ENCODE measurements at places on chromosomes 4 and X.

DNA sequence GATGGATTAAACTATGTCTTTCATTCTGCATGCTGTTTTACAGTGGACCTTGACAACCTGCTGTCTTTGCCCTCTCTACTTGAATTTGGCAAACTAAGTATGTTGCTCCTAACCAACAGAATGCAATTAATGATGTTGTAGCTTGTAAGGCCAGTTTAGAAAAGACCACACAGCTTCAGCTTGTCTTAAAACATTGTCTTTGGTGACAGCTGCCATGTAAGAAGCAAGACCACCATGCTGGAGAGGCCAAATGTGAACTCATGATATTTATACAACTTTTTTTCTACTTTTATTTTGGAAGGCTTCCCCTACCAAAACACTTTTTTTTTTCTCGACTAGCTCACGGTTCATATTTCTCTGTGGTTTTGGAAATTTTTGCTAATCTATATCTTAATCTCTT lies 278.0 kb upstream of the GNPDA2 start:
- no peak for DNase-seq

DNA sequence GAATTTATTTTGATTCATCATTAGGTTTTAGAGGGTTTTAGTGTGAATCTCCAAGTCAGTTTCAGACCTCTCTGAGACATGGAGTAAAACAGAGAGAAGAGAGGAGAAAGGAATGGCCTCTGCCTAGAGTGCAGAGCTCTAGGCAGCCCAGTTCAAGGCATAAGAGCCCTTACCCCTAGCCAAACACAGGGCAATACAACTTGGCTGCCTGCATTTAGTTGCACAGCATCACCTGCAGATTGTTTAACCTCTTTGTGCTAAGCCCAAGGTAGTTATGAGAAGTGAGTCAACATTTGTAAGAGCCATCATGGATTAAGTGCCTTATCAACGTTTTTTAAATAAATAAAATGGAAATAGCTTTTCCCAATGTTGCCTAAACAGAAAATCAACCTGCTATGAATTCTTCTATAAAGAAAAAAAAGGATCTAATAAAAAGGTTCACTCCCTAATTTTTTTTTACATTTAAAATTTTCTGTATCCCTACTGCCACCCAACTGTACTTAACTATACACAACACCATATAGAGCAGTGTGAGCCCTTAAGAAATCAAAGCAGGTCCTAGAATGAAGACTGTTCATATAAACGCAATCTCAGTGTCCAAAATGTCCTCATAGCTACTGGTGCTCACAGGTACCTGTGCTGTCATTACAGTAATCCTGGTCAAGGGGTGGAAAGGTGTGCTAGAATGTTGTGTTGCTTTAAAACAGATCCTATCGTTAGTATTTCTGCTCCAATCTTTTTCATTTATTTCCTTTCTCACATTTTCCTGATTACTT lies 36.0 kb downstream of the PF4 start:
- DNase-seq = peak; percentile 85

DNA sequence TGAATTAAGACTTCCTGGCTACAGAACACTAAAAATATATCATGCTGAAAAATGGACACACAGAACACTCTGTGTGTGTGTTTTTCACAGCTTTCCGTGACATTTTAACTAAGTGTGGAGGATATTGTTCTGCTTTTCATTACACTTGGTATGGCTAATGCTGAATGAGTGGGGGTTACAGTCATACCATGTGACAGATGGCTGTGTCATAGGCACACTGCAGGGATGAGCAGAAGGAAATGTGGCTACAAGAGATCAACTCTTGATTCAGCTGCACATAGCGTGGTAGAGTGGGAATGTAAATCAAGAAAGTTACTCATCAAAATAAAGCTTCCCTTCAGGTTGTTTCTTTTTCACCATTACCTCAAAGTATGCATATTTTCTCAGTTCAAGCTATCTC lies 669.8 kb downstream of the IQCM start:
- DNase-seq = no peak

GRCh38 chr4:77360451-77360850 lies 203.4 kb downstream of the CCNG2 start:
- peak; percentile 49 for DNase-seq

DNA sequence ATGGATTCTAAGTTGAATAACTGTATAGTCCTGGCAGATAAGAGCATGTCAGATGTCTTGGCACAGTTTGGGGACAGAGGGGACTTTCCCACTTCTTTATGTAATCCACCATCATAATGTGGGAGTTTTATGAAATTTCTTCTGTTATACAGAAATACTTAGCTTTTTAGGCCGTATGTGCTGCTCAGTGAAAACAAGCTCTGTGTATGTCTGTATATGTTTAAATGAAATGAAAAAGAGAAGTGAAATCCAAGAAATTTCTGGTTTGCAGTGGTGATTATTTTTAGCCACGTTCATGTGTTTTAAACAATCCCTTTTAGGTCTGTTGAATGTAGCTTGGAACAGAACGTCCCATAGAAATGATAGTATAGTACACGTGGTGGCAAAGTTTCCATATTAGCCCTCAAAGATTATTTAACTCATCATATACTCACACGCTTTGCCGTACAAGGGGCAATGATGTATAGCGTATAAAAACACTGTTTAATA lies 41.0 kb downstream of the GAB1 start:
- no peak for DNase-seq

DNA sequence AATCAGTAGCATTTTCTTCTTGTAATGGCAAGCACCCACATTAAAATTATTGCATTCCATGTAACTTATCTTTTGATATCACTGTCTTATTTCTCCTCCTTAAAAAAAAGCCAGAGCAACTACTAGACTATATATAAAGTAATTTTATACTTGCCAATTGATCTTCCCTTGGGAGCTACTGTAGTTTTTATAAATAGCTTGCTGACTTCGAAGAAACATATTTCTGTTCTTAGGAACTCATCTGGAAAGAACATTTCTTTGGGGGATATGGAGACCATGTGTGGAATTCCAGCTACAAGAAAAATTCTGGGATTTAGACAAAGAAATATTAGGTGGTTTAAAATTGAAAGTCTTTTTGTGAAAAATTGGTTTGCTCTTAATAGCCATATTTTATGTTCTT lies 94.9 kb downstream of the BMPR1B start:
- no peak for DNase-seq

DNA sequence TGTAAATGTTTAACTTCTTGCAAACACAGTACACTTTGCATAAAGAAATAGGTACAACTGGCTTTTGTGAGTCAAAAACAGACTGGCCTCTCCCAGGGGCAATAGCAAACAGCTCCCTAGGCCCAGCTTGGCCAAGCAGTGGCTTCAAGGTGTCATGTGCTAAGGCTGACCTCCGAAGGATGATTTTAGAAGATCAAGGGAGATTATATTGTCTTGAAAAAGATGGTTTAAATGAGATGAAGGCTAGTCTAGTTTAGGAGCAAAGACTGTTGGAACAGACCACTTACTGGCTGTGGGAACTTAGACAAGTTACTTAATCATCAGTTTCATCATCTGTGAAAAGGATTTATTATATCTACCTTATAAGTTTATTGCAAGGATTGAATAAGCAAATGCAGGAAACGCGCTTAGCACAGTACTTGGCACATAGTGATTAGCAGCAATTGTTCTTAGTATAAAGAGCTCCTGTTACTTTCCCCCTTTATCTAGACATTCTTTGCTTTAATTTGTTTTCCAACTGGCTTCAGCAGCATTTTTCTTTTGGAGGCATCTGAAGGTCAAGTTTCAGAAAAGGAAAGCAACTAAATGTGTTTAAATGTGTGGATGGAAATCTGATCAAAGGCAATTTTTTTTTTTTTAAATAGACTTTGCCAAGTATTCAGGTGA lies 17.2 kb downstream of the ANXA3 start:
- no peak for DNase-seq

GRCh38 chr4:176833400-176834175 lies 40.9 kb upstream of the VEGFC start:
- no peak for DNase-seq

DNA sequence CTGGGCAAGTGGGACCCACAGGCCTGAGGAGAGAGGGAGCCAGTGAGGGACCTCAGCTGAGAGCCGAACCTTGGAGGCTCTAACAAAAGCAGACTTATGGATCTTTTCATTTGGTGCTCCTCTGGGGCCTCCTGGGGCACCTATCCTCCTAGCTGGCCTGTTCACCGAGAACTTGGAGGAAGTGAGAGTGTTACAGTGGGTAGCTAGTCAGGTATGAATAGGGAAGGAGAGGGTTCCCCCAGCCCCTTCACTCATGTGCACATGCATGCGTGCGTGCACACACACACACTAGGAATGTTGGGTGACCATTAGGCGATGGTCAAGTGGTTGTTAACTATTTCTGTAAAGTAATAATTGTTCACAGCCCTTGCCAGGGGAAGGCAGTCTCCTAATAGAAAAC lies 18.6 kb upstream of the TMEM185A start:
- no peak for DNase-seq

- DNase-seq = no peak
Observed at GRCh38 chrX:46404774-46405173, 140.4 kb downstream of the ZNF674 start.

GRCh38 chrX:1661048-1661921 lies 46.4 kb downstream of the ASMT start:
- peak; percentile 6 for DNase-seq

- no peak for DNase-seq
Observed at GRCh38 chr4:123950530-123950929, 553.9 kb downstream of the SPRY1 start.

GRCh38 chrX:13797512-13797911 lies 19.4 kb downstream of the GPM6B start:
- DNase-seq = no peak

DNA sequence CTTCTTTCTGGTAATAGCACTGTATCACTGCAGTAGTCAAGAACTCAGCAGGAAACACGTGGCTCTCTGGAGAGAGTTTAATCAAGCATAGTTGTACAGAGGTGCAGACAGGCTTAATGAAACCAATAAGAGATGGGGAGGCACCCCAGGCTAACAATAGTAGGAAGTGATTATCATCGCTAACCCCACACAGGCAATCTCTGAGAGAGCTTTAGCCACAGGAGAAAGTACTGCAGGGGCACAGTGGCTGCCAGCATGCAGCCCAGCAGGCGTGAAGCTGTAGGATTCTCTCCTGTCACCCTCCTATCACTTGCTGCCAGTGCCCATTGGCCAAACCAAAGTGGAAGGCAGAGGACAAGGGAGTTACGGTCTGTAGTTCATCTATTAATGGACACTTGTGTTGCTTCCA lies 450.0 kb upstream of the RASGEF1B start:
- no peak for DNase-seq

GRCh38 chrX:42466332-42467046 lies 311.5 kb downstream of the PPP1R2C start:
- peak; percentile 2 for DNase-seq

- DNase-seq = peak; percentile 58
Observed at GRCh38 chr4:99885063-99885664, 9.1 kb downstream of the LAMTOR3 start.

- DNase-seq = no peak
Observed at GRCh38 chrX:53930515-53931380, 113.5 kb downstream of the PHF8 start.

DNA sequence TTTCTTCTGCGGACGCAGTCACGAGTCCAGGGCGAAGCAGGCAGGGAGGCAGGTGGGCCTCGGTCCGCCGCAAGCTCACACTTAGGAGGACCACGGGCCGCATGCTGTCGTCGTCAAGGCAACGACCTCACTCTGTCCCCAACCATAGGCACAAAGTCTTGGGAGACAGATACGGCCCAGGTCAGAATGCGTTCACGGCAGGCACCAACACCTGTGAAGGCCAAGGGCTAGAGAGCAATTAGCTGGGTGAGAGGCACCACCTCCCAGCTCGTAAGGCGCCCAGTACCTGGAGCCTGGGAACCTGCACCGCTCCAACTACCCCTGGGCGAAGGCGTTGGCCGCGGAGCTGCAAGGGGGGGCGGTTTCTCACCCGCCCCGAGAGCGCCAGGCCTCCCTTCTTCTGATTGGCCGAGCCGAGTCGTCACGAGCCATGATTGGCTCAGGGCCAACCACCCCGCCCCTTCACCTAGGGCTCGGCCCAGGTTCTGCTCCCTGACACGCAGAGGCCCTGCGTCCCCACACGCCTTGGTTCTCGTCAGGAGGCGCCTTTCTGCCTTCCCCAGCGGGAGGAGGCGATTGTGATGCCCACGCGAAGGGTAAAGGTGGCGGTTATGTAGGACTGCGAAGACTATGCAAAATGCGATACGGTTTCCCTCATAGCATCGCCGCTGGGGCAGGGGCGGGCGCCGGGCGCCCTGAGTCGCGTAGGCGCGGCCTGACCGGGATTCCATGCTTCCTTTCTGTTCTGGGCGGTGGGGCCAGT lies at the start of gene CDKL2:
TSS of gene CDKL2 (minus strand) at position 355 of the 763 bp plus-strand sequence. CDS start 4,540 bp downstream, outside the sequence.
- peak; percentile 96 for DNase-seq

- peak; percentile 82 for DNase-seq
Observed at GRCh38 chr4:22356987-22357596, 158.8 kb downstream of the ADGRA3 start.

GRCh38 chr4:149443537-149443936 lies 372.1 kb downstream of the IQCM start:
- no peak for DNase-seq

GRCh38 chrX:79270401-79270800 lies 96.7 kb downstream of the ITM2A start:
- DNase-seq = peak; percentile 68

DNA sequence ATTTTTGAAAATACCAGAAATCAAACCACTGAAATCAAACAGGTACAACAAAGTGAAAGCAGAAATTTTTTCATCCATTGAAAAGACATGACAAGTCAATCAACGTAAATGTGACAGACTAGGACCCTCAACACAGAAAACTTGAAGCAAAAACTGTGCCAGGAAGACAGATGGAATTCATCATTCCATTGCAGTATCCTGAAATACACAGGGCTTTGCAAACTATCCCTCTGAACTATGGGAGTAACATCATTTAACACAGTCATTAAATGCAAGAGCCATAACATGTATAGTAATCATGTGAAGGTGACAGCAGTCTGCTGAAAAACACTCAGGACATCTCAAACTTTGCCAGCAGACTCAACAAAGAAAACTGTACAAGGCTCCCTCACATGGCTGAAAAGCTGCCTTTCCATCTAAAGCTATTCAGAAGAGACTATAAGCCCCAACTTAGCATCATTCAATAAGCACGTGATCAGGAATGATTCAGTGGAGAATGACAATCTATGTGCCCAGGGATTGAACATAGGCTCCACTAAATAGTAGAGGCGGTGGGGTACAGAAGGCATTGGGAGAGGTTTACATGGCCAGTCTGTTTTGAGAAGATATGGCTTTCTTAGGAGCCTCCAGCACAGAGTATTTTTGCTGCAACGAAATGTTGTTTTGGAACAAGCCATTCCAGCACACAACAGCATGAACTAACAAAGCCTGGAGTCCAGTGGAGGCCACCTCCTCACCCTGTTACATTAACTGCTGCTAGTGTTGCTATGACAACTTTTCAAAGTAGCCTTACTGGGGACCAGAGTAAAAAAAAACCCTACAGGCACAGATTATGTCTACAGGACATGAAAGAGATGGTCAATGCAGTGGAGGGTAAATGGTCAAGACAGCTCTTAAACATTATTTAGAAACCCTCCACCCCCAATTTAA lies 274.5 kb upstream of the NOCT start:
- peak; percentile 29 for DNase-seq

DNA sequence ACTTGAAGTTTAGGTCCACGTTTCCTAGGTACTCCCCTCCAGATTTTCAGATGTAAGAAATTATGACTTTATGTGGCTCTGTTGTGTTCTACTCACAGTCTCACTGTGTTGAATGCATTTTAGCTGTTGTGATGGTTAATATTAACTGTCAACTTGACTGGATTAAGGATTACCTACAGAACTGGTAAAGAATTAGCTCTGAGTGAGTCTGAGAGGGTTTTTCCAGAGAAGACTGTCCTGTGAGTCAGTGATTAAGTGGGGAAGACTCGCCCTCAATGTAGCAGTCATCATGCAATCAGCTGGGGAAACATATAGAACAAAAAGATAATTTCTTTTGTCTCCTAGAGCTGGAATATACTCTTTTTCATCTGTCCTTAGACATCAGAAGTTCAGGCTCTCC lies 493.4 kb downstream of the ACTRT1 start:
- no peak for DNase-seq
